NCI-H1092 treated with DMSO at 0.1 percent for 48 hours (cell line): ENCODE measurements at places on chromosomes 16 and 17.

GRCh38 chr16:84292011-84292410 lies 2.7 kb upstream of the WFDC1 start:
- peak; percentile 70 for DNase-seq

DNA sequence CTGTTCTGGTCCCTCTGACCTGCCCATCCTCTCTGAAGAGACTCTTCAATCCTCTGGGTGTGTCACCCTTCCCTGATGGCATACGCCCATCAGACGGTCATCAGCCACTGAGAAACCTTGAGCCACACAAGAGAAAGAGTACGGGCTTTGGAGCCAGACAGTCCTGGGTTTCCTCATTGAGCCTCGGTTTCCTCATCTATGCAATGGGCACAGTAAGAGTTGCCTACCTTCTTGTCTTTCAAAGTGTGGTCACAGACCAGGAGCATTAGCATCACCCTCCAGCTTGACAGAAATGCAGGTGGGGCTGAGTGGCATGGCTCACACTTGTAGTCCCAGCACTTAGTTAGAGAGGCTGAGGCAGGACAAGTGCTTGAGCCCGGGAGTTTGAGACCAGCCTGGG lies 26.1 kb upstream of the MEAK7 start:
- DNase-seq = no peak

- DNase-seq = no peak
Measured at GRCh38 chr17:41452281-41452680, 11.5 kb upstream of the KRT38 start.

DNA sequence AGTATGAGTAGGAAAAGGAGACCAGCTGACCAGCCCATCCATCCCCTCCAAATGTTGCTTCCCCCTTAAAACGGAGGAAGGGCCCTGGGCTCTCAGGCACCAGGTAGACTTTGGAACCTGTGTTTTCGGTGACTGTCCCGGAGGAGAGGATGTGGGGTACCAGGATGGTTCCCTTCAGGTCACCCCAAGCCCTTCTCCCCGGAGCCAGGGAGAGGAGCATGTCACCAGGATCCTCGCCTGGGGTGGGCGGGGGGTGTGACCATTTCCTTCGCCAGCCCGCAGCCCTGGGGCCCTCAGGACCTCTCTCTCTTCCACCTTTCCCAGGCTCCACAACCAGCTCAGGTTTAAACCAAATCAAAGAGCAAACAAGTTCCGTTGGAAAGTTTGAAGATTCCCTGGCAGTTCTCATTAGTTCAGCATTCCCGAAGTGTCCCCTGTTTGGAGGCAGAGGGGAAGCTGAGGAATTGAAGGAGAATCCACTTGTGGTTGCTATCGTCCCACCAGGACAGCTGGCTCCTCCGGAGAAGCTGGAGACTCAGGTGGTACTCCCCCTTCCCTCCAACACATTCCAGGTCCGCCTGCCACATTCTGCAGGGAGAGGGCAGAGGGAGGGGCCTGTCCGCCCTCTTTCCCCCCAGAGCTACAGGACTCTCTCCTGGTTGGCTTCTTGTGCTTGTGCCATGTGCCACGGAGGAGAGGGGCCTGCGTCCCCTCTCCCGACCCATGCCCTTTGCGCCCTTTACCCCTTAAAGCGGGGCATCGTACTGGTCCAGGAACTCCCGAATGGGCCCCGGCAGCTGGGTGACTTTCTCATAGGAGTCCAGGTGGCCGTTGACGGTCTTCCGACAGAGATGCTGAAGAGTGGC lies 2.0 kb downstream of the SOCS3 start:
- DNase-seq = no peak

DNA sequence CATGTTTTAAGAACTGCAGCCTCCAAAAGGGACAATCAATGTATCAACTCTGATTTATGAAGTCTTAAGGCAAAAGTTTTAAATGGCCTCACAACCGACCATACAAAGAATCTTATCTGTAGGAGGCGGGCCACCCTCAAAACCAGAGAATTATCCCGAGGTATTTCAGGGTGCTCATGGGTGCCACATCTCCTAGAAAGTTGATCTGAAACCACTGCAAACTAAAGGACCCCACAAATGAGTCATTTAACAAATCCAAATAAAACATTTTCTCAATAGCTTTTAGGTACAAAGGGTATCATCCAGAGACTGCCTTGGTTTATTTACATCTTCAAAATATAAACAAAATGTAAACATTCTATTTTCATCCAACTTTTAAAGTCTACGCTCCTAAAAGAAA lies 6.8 kb downstream of the ERN1 start:
- DNase-seq = no peak

- DNase-seq = no peak
Measured at GRCh38 chr16:66322174-66322573, 44.3 kb upstream of the CDH5 start.

- no peak for DNase-seq
Measured at GRCh38 chr17:62456016-62456415, 22.6 kb upstream of the TLK2 start.

GRCh38 chr16:17301593-17302135 lies 169.1 kb downstream of the XYLT1 start:
- DNase-seq = no peak

DNA sequence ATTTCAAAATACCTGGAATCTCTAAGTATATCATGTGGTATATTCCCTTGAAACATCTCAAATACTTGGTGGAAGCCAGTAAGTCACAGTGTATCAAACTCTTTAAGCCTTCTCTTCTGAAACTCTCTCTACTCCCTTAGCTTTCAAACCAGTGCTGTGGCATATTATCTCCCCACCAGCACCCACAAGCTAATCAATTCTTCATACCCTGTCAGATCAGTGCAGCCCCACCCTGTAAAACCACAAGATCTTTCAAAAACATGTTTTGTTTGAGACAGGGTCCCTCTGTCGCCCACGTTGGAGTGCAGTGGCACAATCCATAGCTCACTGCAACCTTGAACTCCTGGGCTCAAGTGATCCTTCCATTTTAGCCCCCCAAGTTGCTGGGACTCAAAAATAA lies 91.6 kb upstream of the C17orf78 start:
- DNase-seq = no peak

DNA sequence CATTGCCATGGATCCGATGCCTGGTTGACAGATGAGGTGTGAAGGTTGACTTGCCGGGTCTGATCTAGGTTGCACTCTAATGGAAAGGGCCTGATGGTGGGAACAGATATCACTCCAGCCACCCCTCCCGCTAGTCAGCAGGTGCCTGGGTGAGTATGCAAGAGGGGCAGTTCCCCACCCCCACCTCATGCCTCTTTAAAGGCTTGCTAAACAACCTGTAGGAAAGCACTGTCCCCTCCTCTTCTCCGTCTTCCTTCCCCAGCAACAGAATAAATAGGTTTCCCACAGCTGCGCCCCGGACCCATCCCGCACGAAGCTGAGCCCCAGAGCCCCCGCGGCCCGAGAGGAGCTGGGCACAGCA lies 746 bp upstream of the TMEM132E start:
- DNase-seq = no peak

- DNase-seq = no peak
Measured at GRCh38 chr17:31509805-31510177, 118.3 kb downstream of the RAB11FIP4 start.

- DNase-seq = no peak
Measured at GRCh38 chr17:17834974-17835373, 1.8 kb downstream of the SREBF1 start.

DNA sequence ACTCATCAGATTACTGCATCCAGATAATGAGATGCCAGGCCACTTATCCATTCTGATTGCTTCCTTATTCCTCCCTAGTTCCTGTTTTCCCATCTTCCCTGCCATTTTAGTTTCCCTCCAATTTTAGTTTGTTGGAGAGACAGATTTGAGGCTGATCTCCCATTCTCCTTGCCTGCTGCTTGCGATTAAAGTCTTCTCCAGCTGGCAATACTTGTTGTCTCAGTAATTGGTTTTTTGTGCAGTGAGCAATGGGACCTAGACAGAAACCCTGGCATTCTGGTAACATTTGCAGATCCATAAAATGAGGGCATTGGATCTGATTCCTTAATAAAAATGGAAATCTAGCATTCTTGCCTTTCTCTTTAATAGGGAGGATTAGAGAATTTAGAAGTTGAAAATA lies 17.6 kb upstream of the ELAC2 start:
- no peak for DNase-seq

DNA sequence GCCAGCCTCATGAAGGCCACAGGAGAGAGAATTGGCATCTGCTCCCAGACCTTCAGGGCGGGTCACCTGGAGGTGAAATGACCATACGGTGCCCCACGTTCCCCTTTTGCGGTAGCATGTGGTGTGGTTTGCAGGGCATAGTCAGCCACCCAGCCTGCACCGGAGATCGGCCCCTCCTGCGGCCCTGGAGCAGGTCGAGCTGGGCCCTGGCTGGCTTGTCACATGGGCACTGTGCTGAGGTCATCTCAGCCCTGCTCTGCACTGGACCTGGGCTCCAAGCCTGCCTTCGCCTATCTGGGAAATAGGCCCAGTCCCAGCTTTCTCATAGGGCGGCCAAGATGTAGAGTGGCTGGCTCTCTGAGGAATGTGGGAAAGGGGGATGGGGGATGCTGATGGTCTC lies 16.2 kb downstream of the GSE1 start:
- DNase-seq = no peak

DNA sequence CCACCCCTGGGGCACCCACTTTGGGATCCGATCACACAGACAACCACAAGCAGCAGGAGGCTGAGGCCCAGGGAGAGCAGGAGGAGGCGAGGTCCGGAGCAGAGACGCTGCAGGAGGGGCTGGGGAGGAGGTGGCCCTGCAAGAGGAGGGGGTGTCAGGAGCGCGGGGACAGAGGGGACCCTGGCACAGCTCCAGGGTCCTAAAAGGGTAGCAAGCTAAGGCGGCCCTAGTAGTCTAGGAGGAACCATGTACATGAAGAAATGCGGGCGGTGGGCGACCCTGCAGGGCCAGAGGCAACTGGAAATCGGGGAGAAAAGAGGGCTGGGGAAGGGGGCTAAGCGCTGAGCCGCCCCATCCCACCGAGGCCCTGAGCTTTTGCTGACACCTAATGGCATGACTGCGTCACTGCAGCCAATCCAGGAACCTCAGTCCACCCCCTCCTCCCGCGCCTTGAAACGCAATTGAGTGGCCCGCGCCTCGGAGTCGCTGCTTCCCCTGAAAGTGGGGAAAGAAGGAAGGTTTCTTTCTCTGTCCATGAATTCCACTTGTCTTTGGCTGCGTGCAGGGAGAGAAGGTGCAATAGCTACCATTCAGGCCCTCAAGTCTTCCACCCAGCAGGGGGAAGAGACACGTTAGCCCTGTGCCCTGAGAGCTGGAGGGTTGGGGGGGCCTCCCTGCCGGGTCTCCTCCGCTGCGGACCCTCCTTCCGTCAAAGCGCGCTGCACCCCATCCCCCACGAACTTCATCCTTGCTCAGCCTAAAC lies 1.8 kb downstream of the ASGR1 start:
- DNase-seq = peak; percentile 51
